Kidney tubule cell (primary cell): ENCODE measurements at places on chromosomes 3 and 15.

DNA sequence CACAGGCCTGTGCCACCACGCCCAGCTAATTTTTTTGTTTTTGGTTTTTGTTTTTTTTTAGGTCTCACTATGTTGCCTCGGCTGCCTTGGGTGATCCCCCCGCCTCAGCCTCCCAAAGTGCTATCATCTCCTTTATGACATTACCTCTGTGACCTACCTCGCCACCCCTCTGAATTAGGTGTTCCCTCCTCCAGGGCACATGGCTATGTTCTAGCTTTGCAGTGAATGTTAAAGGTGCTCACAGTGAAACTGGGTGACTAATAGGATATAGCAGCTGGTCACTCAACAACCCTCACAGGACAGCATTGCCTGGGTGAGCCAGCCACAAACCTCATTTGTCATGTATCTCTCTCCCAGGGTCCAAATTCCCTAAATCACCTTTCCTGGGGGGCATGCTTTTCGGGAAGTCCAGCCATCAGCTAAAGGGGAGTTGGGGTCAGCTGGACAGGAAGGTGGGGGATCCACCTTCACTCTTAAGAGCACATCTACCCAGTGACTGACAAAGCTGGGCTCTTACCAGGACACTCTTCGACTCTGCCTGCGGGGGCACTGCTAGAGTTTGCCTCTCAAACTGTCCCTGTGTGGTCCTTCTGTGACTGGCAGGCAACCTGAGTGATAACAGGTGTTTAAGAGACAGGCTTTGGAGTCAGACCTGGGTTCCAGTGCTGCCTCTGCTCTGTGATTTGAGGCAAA, 1.6 kb upstream of the TTLL3 start:
- DNase-seq: peak; percentile 84

- no peak for DNase-seq
Observed at GRCh38 chr3:197957790-197958133, 2.3 kb upstream of the LMLN start.

- peak; percentile 74 for DNase-seq
Observed at GRCh38 chr3:134039161-134039862, 9.6 kb upstream of the SLCO2A1 start.

- peak; percentile 78 for DNase-seq
Observed at GRCh38 chr15:52124270-52124880, 11.8 kb upstream of the BCL2L10 start.

DNA sequence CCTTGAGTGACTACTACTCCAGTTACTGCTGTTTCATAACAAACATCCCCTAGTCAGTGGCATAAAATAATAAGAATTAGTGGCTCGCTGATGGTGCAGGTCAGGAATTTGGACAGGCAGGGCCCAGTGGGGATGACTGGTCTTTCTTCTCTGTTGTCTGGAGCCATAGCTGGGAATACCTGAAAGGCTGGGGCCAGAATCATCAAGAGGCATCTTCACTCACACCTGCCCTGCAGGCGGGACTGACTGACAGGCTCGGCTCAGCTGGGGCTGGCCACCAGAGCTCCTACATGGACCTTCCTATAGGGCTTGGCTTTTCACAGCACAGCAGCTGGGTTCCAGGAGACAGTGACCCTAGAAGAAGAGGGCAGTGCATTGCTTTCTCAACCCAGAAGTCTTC, 148.8 kb upstream of the ATP10A start:
- no peak for DNase-seq

- no peak for DNase-seq
Observed at GRCh38 chr3:62936626-62937254, 61.5 kb upstream of the CADPS start.

GRCh38 chr3:55873523-55874254, 386.6 kb upstream of the WNT5A start:
- peak; percentile 30 for DNase-seq

- DNase-seq: peak; percentile 39
Observed at GRCh38 chr3:50299929-50300680, 900 bp upstream of the HYAL3 start.

DNA sequence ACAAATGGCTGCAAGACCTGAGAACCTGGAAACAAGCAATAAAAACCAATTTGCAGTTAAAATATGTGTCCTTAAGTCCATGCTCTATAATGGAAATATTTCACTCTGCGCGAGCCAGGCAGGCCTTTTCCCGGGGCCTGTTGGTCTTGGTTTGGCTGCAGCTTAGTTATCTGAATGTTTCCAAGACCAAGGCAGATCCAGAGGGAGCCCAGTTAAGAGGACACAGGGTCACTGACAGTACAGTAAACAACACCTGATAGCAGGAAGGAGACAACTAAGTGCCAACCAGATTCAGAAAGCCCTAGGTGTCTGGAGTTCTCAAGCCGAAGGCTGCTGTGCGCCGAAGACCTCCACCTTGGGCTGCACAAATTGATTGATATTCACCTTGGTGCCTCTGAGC, 32.8 kb downstream of the THSD4 start:
- no peak for DNase-seq

DNA sequence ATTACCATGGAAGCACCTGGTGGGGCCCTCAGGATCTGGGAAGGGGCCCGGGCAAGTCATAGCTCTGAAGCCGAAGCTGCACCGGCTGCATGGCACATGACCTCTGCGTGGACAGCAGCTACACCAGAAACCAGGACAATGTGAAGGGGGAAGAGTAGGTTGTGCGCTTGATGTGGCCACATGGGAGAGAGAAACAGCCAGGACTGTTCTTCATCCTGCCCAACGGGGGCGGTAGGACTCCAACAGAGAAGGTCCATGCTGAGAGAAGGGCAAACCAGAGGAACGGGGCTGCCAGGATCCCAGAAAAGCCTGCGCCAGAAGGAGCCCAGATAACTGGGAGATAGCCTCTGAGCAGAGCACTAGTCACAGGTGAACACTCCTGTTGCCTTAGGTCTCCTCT, 54.9 kb upstream of the PRR20G start:
- DNase-seq: no peak

GRCh38 chr3:56157693-56158362, 310.4 kb downstream of the ERC2 start:
- peak; percentile 73 for DNase-seq

- DNase-seq: no peak
Observed at GRCh38 chr3:17336291-17336690, 406.1 kb downstream of the TBC1D5 start.

GRCh38 chr3:31011380-31011779, 116.9 kb upstream of the GADL1 start:
- DNase-seq: peak; percentile 24

DNA sequence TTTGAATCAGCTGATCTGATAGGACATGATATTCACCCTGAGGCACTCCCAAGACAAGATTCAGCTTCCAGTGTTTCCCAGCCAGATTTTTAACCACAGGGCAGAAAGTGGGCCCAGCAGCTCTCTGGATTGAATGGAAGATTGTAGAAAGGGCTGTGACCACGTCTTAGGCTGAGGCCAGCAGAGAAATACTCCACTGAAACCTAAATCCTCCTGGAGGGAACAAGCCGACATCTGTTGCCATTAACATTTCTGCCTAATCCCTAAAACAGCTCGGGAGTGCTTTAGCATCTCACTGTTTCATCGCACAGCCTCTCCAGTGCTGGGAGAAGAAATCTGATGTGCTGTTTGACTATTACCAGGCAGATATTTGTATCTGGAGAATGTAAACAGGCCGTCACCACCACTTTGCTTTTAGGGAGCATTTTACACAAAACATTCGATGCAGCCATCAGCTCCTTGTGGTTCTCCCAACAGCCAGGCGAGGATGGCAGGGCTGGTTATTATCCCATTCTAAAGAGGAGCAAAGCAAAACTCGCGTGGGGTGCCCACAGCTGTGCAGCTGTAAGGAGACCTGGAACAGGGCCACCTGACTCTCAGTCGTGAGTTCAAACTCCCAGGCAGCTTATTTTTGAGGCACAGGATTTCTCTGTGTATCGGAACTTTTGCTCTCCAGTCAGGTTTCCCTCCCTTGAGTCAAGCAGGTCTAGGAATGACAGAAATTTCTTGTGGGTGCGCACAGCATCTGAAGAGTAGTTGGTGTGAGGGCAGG, 117.4 kb downstream of the LIPC start:
- no peak for DNase-seq

DNA sequence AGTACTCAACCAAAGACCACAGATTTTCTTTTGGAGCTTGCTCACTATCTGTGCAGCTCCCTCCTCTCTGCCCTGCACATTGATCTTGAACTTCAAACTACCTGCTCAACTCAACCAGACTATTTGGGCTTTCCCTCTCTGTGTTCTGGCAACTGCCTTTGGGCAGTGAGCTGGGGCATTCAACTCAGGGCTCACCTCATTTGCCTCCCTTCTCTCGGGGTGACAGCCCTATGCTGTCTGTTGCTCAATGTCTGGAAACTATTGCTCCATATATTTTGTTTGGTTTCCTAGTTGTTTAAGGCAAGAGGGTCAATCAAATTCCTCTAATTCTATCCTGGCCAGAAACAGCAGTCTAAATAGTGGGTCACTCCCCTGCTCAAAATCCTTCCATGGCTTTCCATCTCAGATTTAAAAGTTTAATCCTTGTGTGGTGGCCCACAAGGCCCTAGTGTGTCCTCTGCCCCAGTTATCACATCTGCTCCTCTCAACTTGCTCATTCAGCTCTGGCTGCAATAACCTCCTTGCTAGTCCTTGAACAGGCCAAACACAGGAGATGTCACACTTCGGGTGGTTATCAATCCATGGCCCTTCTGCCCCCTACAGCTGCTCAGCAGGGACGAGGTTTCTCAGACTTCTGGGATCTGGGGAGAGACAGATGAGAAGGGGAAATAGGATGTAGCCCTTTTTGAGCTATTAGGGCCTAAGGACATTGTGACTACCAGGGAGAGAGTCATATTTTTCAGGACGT, 67.8 kb downstream of the SNRK start:
- DNase-seq: no peak

DNA sequence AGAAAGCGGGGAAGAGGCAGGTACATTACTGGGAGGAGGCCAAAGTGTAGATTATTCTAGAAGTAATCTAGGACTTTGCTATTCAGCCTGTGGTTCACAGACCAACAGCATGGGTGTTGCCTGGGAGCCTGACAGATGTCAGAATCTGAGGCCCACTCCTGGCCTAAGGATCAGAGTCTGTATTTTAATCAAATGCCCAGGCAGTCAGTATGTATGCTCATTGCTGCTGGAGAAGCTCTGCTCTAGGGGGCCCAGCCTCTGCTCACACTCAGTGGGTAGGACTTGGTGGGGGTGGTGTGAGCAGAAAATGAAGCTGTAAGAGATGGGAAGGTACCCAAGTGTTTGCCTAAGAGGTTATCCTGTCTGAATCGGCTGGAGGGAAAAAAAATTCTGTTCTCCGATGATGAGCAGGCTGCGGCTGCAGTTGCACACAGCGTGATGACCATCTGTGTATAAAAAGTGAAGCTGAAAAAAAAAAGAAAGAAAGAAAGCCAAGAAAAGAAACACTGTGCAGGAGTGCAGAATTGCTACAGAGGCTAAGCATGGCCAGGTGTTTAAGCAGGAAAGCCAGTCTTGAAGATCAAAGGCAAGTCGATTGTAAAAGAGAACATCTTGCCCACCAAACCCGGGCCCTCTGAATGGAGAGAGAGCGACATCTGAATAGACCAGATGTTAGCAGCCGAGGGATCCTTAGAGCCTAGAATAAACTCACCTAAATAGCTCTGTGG, 65.2 kb downstream of the EIF4E3 start:
- no peak for DNase-seq

DNA sequence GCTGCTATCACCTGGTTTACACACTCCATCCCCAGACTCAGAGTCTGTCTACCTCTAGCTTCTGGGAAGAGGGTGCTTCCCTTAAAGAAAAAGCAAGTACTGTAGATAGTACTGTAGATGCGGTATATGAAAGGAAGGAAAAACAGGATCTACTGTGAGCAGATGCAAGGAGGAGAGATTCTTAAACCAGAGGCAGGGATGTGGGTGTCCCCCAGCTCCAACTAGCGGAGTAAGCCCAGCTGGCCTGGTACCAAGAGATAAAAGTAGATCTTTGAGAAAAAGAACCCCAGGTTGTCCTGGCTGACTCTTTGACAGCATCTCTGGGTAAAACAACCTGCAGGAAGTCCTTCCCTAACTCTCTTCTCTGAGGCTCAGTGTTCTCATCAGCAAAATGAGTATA, 523.7 kb upstream of the PROK2 start:
- no peak for DNase-seq

DNA sequence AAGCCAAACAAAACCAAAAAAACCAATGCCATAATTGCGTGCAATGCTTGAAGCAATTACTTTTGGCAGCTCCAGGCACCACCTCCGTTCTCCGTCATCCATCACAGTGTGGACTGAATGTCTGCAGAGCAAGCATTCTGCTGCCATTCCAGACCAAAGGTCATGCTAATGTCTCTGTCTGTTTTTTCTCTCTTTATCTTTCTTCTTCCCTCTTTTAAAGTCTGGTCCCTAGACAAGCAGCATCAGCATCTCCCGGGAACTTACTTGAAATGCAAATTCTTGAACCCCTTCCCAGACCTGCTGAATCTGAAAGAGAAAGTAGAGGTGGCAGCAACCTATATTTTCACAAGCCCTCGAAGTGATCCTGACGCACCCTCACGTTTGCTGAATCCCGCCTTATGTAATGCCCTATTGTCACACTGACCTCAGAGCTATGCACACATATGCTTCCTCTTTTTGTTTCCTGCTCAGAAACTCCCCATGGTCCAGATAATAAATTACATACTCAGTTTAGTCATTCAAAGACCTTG, 297.3 kb upstream of the PROK2 start:
- no peak for DNase-seq

GRCh38 chr3:194283221-194284006, 67.7 kb downstream of the CPN2 start:
- no peak for DNase-seq

DNA sequence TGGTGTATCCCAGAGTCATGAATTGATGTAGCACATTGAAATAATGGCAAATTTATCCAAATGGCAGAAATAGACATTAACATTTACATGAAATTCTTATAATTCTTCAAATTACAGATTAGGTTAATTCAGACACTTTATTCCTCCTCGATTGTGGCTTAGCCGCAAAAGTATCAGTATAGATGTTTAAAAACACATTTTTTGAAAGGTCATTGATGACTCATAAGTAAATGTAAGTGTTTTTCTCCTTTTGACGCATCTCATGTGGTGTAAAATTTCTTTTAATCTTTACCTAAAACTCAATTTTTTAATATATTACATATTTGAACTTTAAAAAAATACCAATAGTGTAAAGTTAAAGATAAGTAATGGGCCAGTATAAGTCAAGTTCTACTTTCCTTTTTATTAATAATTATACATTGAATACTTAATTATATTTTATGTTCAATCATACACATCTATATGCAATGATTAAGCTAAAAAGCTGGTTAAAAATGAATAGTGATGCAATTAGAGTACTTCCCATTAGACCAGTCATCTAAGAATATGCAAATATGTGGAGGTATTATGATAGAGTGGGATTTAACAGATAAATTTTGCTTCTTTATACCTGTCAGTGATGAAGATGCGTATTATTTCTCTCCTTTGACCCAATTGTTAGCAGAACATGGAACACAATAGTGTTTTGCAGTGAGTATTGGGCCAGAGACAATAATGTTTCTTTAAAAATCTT, 678.1 kb upstream of the DPPA4 start:
- DNase-seq: no peak
